ENCODE measurements at places on chromosomes 5 and 9. TPM values are rescaled to one million over a fixed set of nuclear protein-coding genes. Genes with fewer than 3 reads are reported as not detected.

Gene SLC6A19
- total RNA-seq: not detected

Gene PTRH1
- total RNA-seq: 34.0 TPM

- H3K36me3 ChIP-seq: no peaks in the 10 kb centered on the region
- no peak overlapping the region for H3K27ac ChIP-seq
- peaks cover 10% of the 10 kb centered on the region for H3K4me1 ChIP-seq
- no peaks in the 10 kb centered on the region for H3K27me3 ChIP-seq
Observed at GRCh38 chr9:130426883-130427282, 17.9 kb upstream of the ASS1 start.

DNA sequence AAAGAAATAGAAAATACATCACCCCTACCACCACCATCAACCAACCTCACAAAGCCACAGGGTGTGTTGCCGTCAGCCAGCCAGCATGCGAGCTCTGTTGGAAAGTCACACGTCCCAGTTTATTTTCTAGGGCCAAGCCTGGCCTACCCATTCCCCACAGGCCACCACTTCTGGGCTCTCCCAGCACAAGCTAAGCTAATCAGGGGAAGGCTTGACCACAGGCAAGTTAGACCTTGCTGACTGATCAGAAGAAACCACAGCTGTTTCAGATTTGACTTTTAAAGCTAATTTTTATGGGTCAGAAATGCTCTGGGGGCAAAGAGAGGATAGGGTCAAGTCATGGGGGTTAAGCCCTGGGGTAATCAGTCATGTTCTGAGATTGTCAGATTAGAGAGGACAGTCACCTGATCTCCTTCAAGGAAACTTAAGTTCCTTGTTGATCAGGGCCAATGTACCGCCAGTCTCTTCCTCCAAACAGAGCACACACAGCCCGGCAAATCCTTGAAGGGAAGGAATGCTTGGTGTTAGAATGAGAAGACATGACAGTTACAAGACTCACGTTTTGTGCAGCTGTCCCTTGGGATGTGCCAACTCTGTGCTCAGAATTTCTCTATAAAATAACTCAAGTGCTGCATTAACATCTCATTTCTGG, 7.6 kb downstream of the SHB start:
- DNase-seq: no peak
- no peaks in the 10 kb centered on the region for H3K36me3 ChIP-seq
- H3K27me3 ChIP-seq: no peaks in the 10 kb centered on the region
- H3K4me1 ChIP-seq: peaks cover 78% of the 10 kb centered on the region

- H3K27ac ChIP-seq: no peak overlapping the region
- no peak overlapping the region for H3K4me3 ChIP-seq
- H3K4me1 ChIP-seq: no peaks in the 10 kb centered on the region
- H3K36me3 ChIP-seq: no peaks in the 10 kb centered on the region
- DNase-seq: no peak
Observed at GRCh38 chr5:1255081-1255561, 29.9 kb downstream of the SLC6A18 start.

DNA sequence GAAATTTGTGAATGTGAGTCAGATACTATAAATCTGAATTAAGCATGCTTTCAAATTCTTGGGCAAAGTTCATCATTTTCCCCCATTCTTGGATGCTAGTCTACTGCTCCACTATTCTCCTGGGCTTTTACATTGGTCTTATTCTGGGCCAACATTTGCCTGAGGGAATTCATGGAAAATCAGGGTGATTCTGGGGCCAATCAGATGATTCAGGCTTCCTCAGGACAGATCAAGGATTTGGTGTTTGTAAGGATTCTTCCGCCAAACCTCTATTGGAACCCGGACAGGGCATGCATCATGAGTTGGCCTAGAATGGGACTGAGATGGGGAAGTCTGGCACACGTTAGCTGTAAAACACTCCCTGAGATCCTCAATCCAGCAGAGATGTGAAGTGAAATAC, 113.8 kb downstream of the MEF2C start:
- no peaks in the 10 kb centered on the region for H3K27me3 ChIP-seq
- H3K4me3 ChIP-seq: no peak overlapping the region
- H3K4me1 ChIP-seq: no peaks in the 10 kb centered on the region
- H3K36me3 ChIP-seq: no peaks in the 10 kb centered on the region
- H3K27ac ChIP-seq: no peak overlapping the region
- no peak for DNase-seq

DNA sequence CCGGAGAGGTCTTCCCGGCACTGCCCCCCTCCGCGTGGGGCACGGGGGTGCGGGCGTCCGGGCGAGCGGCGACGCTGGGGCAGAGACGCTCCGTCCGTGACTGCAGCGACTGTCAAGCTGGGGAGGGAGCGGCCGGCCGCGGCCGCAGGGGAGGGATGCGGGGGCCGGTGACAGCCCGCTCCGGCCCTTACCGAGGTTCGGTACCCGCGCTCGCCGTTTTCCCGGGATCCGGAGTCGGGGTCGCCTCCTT, 400 bp downstream of the KDM4C start:
- no peaks in the 10 kb centered on the region for H3K27me3 ChIP-seq
- no peak for DNase-seq
- H3K4me1 ChIP-seq: peaks cover 7% of the 10 kb centered on the region

DNA sequence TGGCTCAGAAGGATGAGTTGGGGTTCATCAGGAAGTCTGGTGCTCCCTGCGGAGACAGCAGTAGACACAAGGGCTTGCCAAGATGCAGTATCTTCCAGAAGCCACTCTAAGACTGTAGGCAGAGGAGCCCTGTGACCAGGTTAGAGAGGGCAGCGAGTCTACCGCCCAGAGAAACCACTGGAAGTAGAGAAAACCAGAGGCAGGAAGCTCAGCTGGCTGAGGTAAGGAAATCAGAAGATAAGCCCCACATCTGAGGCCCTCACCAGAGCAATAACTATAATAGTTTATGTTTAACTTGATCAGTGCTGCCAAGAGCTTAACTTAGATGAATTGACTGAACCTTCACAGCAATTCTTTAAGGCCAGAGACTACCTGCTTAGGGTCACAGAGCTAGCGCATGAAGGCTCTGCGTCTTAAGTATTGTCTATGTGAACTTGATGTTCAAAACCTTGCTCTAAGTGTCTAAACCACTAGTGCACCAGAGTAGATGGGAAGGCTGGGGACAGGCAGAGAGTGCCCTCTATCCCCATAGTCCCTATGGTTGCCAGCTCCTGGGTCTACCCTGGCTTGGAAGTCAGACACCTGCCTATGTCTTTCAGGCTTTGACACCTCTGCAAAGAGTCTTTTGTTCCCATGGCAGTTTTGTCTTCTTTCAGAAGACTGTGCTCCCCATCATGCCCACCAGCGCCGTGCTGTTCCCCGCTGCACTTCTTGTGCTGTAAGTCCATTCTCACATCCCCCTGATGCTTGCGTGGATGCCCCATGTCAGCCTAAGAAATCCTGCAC, 228.2 kb upstream of the KLF4 start:
- no peaks in the 10 kb centered on the region for H3K27me3 ChIP-seq
- H3K36me3 ChIP-seq: no peaks in the 10 kb centered on the region
- no peaks in the 10 kb centered on the region for H3K4me1 ChIP-seq
- no peak overlapping the region for H3K27ac ChIP-seq
- DNase-seq: no peak

DNA sequence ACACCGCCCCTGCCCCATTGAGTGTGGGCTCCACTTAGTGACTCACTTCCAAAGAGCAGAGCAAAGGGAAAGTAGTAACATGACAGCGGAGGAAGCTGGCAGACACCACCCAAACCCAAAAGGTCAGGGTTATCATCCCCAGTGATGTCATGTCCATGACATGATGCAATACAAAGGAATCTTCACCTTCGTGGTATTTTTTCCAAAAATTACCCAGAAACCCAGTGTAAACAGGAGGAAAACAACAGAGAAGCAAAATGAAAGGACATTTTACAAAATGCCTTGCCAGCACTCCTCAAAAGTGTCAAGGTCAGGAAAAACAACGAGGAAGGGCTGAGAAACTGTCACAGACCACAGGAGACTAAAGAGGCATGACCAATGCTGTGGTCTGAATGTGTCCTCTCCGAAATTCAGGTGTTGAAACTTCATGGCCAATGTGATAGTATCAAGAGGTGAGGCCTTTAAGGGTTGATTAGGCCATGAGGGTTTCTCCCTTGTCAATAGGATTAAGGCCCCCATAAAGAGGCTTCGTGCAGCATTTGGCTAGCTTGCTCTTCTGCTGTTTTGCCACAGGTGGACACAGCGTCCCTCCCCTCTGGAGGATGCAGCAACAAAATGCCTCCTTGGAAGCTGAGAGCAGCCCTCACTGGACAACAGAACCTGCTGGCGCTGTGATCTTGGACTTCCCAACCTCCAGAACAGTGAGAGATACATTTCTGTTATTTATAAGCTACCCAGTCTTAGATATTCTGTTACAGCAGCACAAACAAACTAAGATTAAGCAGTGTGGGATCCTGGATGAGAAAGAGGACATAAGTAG, 30.5 kb upstream of the MED10 start:
- H3K27me3 ChIP-seq: no peaks in the 10 kb centered on the region
- no peak overlapping the region for H3K27ac ChIP-seq
- no peaks in the 10 kb centered on the region for H3K4me1 ChIP-seq
- no peak overlapping the region for H3K4me3 ChIP-seq
- no peak for DNase-seq

- H3K4me3 ChIP-seq: no peak overlapping the region
- no peaks in the 10 kb centered on the region for H3K4me1 ChIP-seq
- H3K27me3 ChIP-seq: no peaks in the 10 kb centered on the region
- no peak overlapping the region for H3K27ac ChIP-seq
- peaks cover 27% of the 10 kb centered on the region for H3K36me3 ChIP-seq
- DNase-seq: no peak
Observed at GRCh38 chr9:129868872-129869486, 33.7 kb downstream of the USP20 start.

DNA sequence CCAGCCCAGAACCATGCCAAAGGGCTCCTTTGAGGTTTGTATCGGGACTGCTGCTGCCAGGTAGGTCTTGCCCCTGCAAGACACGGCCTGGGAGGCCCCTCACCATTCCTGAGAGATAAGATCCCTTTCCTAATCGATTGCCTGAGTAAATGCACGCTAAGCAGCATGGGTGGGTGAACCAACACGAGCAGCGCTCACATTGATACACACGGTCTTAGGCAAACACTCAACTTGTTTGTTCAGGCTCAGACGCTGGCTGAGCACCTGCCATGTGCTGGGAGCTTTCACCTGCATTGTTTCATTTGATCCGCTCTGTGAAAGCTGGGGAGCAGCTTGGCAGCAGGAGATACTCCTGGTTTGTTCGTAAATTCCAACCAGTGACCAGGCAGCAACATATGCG, 76.9 kb upstream of the NEURL1B start:
- no peak overlapping the region for H3K27ac ChIP-seq
- no peaks in the 10 kb centered on the region for H3K36me3 ChIP-seq
- H3K4me3 ChIP-seq: no peak overlapping the region
- DNase-seq: peak; percentile 52
- H3K27me3 ChIP-seq: no peaks in the 10 kb centered on the region

- no peak overlapping the region for H3K27ac ChIP-seq
- H3K36me3 ChIP-seq: no peaks in the 10 kb centered on the region
- H3K4me3 ChIP-seq: no peak overlapping the region
Observed at GRCh38 chr5:31204958-31205357, 11.5 kb downstream of the CDH6 start.

DNA sequence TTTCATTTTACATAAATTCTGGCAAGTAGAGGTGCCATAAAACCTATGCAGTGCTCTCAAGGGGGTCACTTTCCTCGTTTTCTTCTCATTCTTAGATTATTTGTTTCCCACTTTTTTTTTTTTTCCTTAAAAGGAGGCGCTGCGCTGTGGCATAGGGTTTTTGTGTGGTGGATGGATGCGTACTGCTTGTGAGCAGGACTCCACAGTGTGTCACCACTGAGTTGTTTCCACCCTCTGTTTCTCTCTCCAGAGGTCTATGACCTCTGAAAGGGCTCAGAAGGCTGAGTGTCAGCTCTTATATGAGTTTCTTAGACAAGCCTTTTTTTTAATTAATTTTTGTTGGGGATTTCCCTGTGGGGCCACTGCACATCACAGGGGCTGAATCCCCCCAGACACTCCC, 13.6 kb upstream of the CLTB start:
- H3K4me1 ChIP-seq: no peaks in the 10 kb centered on the region
- H3K27me3 ChIP-seq: no peaks in the 10 kb centered on the region
- no peaks in the 10 kb centered on the region for H3K36me3 ChIP-seq
- H3K27ac ChIP-seq: no peak overlapping the region
- no peak overlapping the region for H3K4me3 ChIP-seq
- no peak for DNase-seq

- H3K4me3 ChIP-seq: no peak overlapping the region
- H3K27me3 ChIP-seq: no peaks in the 10 kb centered on the region
- no peak for DNase-seq
- H3K36me3 ChIP-seq: no peaks in the 10 kb centered on the region
- H3K27ac ChIP-seq: peak overlapping the region; percentile 95
Observed at GRCh38 chr5:178323541-178323865, 90.9 kb upstream of the PHYKPL start.

DNA sequence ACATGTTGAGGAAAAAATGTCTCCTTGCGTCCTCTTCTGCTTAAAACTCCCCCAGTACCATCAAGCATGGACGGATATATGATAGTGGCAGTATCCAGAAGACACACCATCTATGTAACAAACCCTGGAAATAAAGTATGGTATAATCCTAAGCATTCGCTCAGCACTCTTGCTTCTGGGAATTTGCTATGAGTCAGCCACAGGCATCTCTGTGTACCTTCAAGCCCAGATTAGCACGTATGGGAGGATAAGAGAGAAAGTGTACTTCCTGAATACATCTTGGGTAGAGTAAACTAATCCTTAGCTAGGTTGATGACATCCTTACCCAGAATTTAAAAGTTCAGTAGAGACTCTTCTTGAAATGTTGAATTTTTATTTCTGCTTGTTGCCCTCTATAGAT, 71.2 kb downstream of the GHR start:
- no peak for DNase-seq
- H3K4me3 ChIP-seq: no peak overlapping the region
- no peak overlapping the region for H3K27ac ChIP-seq
- H3K4me1 ChIP-seq: no peaks in the 10 kb centered on the region
- no peaks in the 10 kb centered on the region for H3K36me3 ChIP-seq
- no peaks in the 10 kb centered on the region for H3K27me3 ChIP-seq

GRCh38 chr5:109917966-109918365, 228.2 kb downstream of the MAN2A1 start:
- no peaks in the 10 kb centered on the region for H3K36me3 ChIP-seq
- H3K27ac ChIP-seq: no peak overlapping the region
- no peak overlapping the region for H3K4me3 ChIP-seq
- peaks cover 16% of the 10 kb centered on the region for H3K4me1 ChIP-seq

DNA sequence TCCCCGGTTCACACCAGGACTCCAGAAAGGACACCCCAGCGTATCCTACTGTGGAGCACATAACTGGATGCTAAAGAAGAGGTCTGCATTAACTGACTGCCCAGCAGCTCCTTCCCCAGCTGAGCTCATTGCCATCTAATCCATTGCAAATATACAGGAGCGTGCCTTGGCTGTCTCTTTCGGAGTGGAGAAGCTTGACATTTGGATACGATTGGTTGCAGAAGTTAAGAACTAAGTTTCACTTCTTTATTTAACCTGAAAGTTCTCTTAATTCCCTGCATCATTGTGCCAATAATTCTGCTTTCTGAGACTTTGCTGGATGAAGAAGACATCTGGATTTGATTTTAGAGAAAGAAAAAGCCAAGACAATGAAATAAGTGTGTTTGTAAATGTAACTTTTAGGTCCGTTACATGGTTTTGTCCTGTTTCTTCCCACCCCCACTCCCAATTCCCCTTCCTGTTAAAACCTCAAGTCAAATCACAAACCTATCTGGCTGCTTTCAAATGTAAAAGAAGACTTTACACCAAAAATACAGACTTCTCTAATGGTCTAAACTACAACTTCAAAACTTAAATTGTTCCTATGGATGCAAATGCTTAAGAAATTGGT, 33.9 kb downstream of the TAS2R1 start:
- no peaks in the 10 kb centered on the region for H3K27me3 ChIP-seq
- no peak for DNase-seq
- H3K4me1 ChIP-seq: no peaks in the 10 kb centered on the region
